Foreskin fibroblast (primary cell): ENCODE measurements at places on chromosomes 16 and 17.
A peak's percentile ranks its signal among the peaks of the same experiment; 100 is the strongest.

DNA sequence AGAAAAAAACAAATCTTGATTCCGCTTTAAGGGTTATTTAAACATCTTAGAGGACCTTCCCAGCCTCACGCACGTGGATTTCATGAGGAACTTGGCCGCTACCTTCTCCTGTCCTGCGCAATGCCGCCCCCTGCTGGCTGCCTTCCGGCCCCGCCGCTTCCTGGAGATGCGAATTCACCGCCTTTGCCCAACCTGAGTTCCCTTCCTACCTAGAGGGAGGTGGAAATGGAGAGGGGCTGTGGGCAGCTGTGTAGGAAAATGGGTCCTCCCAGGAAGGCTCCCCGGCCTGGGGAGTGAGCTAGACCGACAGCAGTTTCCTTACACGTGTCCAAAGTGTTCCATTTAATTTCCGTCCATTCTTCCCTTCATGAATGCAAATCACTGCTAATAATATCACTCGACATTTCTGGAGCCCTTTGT is 1.0 kb upstream of the ABCC12 start:
- DNase-seq: peak; percentile 93

- DNase-seq: no peak
Measured at GRCh38 chr17:9427465-9428315, 147.9 kb downstream of the STX8 start.

GRCh38 chr17:43927060-43927864 is 15.0 kb downstream of the PPY start:
- DNase-seq: no peak

GRCh38 chr17:45848868-45849535 is 4.3 kb downstream of the SPPL2C start:
- no peak for DNase-seq

GRCh38 chr16:15434079-15434424 is 336 bp upstream of the BMERB1 start:
- no peak for DNase-seq

DNA sequence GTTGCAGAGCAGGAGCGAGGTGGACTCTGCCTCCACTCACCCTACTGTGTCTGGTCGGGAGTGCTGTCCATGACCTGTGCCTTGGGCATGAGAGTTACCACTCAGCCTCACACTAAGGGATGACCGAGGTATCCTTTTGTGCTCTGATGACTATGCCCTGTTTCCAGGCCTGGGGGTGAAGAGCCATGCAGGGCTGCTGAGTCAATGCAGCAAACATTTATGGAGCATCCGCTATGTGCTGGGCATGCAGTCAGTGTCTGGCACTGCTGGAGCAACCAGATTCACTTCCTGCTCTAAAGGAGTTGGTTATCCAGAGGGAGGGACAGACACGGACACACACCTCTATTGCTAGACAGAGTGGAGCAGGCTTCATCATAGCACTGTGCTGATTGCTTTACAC is 7.6 kb upstream of the HNF1B start:
- peak; percentile 61 for DNase-seq

GRCh38 chr16:75811020-75811634 is 84.8 kb upstream of the CPHXL start:
- DNase-seq: no peak

- DNase-seq: no peak
Measured at GRCh38 chr17:56599566-56599965, 6.1 kb downstream of the NOG start.

DNA sequence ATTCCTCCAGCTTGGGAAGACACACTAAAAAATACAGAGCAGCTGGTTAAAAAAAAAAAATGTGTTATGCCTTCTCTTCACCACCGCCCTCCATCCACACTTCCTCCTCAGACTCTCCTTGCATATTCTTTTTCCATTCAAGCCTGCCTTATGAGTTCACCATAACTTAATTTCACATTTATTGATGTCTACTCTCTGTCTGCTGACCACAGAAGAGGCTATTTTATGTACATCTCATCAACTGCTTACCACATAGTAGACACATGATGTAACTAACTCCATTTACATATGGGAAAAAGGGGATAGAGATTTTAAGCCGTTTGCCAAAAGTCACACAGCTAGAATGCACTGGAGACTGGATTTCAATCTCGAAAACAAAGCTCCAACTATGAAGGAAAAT is 409.8 kb downstream of the CDH11 start:
- no peak for DNase-seq

DNA sequence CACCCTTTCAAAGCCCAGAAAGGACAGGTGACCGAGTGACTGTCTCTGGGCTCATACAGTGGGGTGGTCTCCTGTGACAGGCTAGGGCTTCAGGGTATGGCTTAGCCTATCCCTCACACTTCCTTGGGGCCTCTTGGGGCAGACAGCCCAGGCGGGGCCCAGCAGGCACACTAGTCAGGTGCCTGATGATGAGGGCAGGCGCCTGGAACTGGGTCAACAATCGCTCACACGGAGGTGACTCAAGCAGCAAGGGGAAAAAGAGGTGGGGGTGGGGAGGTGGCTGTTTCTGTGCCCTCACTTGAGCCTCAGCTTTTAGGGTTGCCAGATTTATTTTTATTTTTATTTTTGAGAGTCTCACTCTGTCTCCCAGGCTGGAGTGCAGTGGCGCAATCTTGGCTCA is 6.4 kb upstream of the GRN start:
- peak; percentile 74 for DNase-seq

DNA sequence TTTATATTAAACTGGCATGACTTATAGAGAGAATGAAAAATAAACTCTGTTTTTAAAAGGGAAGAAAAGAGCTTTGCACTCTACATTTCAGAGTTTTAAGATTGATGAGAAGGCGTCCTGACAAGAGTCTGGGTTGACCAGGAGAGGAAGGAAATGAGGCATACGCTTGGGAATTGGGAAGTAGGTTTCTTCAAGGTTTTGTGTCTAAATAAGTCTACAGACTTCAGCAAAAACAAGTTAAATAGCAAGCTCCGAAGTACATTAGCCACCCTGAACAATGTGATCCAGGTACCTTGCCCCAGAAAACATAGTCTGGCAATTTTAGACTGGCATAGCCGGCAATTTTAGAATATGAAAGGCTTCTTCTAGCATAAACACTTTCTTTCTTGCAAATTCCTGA is 28.5 kb upstream of the CCDC182 start:
- no peak for DNase-seq

DNA sequence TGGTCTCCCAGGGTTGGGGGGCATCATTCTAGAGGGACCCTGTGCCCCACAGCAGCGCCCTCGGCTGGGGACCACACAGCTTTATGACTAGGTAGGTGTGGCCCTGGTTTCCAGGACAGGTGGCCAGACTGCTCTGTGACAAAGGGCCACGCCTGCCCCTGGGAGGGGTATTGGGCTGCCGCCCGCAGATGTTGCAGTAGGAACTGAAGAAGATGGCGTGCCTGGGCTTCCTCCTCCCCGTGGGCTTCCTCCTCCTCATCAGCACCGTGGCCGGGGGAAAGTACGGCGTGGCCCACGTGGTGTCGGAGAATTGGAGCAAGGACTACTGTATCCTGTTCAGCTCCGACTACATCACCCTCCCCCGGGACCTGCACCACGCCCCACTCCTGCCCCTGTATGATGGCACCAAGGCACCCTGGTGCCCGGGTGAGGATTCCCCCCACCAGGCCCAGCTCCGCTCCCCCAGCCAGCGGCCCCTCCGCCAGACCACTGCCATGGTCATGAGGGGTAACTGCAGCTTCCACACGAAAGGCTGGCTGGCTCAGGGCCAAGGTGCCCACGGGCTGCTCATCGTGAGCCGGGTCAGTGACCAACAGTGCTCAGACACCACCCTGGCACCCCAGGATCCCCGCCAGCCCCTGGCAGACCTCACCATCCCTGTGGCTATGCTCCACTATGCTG is at the start of gene SPPL2C:
Gene SPPL2C (plus strand): TSS at position 187 of the 681 bp plus-strand sequence. CDS start 26 bp downstream, at position 213.
- no peak for DNase-seq

- DNase-seq: no peak
Measured at GRCh38 chr17:45220079-45220478, 1.6 kb upstream of the FMNL1 start.

DNA sequence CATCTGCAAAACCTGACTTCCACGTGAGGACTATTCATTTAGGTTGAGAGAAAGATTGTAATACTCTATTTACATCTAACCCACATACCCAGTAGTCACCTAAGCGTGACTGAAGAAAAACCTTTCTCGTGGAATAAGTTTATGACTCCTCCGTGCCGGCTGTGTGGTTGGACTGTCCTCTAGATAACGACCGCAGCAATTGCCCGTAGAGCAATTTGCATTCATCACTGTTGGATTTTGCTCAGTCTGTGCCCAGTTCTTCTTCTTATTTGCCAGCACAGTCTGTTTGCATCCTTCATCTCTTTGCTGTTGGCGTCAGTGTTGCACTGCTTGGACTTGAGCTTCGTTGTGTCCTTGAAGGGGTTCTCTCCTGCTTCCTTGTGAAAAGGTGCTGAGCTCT is 131.3 kb downstream of the CYB561 start:
- DNase-seq: no peak
